CD4-positive, alpha-beta T cell treated with Interleukin-10 for 1 hour (primary cell): ENCODE measurements at places on chromosomes 2 and 18.

DNA sequence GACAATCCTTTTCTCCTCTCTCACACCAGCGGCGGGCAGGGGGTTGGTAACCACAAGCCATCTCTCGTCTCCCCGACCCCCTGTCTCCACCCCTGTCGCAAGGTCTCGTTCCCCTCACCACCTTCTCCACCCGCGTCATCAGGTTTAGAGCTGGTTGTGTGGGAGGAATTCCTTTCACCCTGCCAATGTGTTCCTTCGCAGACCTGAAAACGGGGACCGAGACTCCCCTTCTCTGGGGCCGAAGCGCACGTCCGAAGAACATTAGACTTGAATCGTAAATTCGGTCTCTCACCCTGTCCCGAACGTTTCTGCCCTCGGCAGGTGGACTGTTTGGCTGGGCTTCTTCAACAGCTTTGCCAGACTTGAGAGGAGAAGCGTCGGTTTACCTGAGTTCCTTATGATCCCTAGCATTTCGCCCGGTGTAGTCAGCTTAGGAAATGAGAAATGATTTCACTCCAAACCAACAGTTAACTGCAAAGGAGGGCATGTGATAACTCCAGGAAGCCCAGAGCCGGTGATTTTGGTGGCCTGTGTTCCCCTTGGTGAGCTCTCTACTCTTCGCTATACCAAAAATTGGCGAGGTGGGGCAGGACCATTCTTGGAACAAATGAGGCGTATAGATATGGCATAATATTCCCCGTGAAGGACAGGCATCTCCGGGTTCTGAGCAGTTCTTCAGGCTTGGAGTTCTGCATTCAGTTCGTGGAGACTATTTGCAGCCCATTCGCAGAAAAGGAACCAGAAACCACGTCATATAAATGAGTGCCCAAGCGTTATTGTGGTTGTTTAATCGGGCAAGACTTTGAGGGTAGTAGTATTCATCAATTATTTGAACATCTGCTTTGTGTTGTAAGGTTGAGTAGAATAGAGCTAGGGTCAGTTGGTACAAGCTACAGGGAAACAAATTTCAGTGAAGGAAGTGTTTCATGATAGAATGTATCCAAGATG, 694 bp downstream of the CFAP36 start:
- peak; percentile 49 for DNase-seq

GRCh38 chr18:36299015-36299414, 1.5 kb downstream of the FHOD3 start:
- no peak for DNase-seq

DNA sequence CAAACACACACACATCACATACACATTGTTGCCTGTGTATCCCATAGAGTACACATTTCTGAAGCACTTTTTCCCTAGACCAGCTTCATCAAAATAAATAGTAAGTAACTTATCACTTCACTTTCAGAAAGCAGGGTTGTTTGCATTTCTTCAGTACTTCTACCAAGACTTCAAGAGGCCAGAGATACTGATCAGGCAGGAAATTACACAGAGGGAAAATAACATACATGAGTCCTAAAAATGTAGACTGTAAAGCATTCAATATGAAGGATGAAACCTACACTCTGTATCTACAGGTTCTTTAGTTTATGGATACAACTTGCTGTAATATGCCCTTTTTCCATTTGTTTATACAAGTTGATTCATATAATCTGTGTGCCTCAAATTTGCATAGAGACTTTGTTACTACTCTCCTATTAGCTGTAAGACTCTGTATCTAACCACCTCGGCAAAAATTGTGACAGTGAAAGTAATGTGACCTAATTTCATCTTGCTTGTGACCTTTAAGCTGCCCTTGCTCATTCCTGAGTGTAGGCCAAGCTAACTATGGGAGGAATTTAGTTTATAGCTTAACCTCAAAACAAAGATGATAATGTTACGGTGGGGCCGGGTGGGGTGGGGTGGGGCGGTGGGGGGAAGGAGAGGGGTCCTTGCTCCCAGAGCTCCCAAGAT, 228.9 kb upstream of the SPOPL start:
- DNase-seq = no peak

- DNase-seq = no peak
These were observed 39.2 kb downstream of the NDC80 start for GRCh38 chr18:2610549-2610948.

DNA sequence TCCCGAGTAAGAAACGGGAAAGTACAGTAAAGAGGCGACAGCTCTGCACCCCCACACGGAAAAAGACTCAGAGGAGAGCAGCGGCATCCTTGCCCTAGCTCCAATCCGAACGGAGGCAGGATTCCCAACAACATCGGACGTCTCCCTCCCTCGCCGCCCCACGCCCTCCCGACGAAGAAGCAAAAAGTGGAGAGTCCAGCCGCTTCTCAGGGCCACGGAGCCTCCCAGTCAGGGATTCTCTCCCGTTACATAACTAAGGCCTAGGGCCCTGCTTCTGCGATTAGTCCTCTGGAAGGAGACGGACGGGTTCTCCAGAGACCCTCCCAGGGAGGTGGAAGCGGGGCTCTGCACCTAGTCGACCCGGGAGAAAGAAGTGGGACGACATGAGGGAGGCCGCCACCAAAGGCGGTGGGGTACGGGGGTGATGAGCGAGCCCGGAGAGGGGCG, 587 bp downstream of the SUMO1 start:
- DNase-seq = no peak

DNA sequence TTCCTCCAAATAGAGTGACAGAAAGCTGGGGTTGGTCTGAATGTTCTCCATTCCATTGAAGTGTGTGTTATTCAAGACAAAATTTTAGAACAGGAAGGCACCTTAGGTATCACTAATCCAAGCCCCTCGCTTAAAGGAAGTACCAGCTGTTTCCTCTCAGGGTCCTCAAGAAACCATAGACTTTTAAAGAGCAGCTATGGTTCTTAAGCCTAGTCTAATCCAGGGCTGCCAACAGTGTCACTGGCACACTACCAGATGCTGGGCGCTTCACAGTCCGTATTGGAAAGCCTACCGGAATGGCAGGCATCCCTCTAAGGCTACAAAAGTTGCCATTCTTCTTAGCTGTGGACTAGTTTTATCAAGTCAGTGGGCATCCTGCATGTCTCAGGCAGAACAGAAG, 1.9 kb downstream of the NEMP2 start:
- DNase-seq = no peak

- no peak for DNase-seq
These were observed 304.7 kb upstream of the TMEFF2 start for GRCh38 chr2:192499476-192499875.

- no peak for DNase-seq
These were observed 11.9 kb upstream of the IL1R1 start for GRCh38 chr2:102130647-102130991.

DNA sequence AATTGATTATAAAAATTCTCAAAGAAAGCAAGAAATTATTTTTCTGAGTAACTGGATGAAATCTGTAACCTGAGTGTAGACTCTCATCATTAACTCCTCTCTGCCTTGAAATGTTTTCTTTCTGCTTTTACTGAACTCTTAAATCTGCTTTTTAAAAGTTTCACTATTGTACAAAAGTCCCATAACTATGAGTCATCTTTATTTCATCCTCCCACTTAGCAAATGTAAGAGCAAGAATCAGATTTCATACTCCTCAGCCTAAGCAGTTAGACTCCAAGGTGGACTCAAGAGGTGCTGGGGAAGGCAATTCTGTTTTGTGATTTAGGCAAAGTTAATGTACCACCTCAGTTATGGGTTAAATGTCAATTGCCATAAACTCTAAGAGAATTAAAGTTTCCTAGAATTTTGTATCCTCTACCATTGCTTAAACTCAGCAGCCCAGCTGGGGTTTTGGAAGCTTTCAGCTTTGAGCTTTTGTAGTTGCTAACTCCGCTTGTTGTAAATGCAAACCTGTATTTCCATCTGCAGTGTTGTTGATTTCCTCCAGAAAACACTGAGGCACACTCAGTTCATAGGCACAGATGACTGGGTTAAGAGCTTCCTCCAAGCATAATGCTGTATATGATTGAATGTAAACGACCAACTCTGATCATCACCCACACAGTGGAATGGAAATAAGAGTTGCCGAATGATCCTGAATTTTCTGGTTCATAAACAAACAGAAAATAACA, 268.8 kb downstream of the ARHGAP15 start:
- DNase-seq = no peak

DNA sequence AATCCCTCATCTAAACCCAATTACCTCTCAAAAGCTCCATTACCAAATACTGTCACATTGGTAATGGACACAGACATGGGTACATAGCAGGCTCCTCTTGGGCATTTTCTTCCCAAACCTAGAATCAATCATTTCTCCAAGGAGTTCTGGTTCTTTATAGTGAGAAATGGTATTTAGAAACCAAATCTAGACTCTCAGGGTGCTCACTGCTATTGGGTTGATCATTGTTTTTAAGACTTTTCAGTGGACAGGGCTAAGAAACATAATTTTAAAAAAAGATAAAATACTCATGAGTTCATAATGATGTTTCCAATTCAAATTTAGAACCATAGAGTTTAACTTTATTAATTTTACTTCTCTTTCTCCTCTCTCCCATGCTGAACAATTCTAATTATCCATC, 9.4 kb upstream of the GLI2 start:
- DNase-seq = no peak

- no peak for DNase-seq
These were observed 767.4 kb downstream of the MBD2 start for GRCh38 chr18:53457068-53457467.

- no peak for DNase-seq
These were observed 585.4 kb upstream of the ID2 start for GRCh38 chr2:8096484-8096883.

DNA sequence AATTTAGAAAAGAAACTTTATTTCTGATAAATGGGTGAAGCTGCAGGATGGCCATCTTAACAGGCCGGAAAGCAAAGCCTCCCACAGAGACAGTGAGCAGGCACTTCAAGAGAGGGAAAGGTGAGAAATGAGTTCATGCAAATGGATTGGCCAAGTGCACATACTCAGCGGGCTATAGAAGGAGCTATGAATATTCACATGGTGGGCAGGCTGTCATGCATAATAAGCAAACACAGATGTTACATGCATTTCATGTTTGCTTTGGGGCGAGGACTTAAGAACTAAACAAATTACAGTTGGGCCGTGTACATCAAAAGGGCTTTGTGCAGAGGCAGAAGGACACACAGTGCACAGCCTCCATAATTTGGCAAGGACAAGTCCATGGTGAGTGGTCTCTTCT, 69.8 kb upstream of the MAL start:
- DNase-seq = no peak

DNA sequence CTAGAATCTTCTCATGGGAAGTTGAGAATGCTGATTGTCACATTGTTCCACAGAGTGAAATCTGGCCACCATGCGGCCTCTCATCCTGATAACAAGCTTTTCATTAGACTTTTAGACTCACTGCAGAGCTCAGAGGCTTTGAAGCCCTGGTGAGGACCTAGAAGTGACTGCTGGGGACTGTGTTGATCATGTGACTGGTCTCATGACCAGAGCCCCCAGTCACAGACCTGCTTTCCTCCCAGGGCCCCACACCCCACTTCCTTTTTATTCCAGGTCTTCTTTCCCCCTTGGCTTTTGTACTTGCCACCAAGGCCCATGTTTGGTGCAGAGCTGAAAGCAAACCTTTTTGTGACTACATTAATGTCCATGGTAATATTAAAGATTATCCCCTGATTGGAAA, 45.2 kb downstream of the PRKCE start:
- no peak for DNase-seq

DNA sequence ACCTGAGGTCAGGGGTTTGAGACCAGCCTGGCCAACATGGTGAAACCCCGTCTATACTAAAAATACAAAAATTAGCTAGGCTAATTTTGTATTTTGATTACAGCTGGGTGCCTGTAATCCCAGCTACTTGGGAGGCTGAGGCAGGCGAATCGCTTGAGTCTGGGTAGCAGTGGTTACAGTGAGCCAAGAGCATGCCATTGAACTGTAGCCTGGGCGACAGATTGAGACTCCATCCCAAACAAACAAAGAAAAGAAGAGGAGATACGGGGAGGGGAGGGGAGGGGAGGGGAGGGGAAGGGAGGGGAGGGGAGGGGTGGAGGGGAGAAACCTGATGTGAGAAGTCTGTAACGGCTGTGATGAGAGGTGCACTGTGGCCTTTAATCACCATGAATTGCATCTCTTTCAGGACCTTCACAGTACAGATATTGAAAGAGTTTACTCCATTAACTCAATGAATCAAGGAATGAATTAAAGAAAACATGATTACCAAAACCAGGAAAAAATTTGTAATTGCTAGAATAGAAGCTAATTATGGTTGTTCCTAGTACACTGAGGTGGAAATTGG, 135.3 kb downstream of the CALCRL start:
- no peak for DNase-seq

GRCh38 chr2:147352264-147353071, 492.4 kb upstream of the ACVR2A start:
- DNase-seq = no peak

DNA sequence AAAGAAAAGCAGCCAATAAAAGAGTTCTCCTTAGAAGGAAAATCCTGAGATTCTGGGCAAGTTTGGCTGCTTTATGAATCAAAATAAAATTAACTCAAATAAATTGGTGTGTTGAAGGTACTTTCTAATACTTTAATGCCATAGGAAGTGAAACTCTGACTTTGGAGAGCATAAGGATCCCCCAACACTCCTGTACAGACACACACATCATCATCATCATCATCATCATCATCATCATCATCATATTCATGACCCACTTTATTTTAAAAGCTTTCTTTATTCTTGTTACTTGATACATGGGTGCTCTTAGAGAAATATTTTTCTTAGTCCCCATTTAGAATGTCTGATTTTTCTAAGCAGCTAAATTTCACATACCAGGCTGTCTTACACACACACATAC, 283.1 kb upstream of the CYRIA start:
- no peak for DNase-seq

DNA sequence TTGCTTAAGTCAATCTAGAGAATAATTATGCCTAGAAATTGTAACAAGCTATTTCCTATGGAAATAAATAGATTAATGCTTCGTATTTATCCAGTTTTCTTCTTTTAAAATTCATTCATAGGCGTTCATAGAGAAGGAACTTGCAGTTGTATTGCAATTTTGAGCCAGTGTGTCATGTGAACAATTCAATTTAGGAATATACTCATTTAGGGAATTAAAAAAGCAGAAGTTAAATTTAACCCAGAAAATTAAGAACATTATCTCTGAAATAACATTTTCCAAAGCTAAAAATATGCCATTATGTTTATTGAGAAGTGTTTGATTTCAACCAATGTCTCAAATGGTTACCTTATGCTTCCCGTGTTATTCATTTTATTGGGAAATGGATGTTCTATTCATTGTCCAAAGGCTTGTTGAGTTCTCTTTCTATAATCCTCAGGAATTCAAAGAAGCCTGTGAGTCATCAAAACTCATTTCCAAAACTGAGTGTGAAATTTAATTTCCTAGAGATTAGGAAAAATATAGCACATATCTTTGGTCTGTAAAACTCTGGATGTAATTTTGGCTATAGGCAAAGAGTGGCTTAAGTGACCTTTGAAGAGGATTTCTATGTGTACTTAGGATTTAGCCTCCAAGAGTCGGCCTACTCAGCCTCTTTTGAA, 99.7 kb downstream of the SLC8A1 start:
- no peak for DNase-seq
